ENCODE measurements at places on chromosomes 11 and 22.

GRCh38 chr11:27357250-27357649 is 5.8 kb downstream of the CCDC34 start:
- DNase-seq, result no peak

DNA sequence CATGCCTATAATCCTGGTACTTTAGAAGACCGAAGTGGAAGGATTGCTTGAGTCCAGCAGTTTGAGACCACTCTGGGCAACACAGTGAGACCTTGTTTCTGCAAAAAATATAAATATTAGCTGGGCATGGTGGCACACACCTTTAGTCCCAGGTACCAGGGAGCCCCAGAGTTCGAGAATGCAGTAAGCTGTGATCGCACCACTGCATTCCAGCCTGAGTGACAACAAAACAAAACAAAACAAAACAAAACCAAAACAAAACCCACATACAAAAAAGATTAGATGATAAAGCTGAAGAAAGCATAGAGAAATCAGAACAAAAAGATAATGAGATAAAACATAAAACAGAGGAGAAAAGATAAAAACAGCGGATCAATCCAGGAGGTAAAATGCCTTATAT is 62.1 kb downstream of the TCF20 start:
- DNase-seq, result no peak

DNA sequence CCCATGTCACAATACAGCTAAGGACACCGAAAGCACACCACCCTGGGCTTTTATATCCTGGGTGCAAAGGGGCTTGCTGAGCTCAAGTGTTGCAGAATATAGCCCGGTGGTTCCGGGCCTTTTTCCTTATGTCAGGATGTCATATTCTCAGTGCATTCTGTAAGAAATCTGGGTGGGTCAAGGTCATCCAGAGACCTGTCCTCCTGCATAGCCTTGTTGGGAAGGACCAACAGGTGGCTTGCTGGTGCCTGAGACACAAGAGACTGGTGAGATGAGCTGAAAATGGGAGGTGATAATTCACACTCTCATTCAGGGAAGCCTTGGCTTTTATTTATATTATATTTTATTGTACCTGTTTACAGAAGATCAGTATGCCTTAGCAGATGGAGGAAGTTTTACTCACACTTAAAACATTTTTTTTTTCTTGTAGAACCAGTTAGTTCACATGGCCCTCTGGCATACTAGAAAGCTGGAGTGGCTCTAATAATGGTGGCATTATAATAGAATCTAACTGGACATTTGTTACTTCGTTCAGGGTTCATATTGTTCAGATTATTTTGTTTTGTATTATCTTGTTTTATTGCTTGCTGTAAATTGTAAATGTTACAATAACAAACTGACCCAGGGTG is 14.6 kb upstream of the TMEM123 start:
- DNase-seq, result no peak

- DNase-seq, result peak; percentile 59
Observed at GRCh38 chr11:73140213-73141030, 1.7 kb downstream of the FCHSD2 start.

GRCh38 chr11:56967726-56968125 is 21.0 kb upstream of the OR5AK2 start:
- DNase-seq, result no peak

- DNase-seq, result no peak
Observed at GRCh38 chr11:1792461-1792860, 28.7 kb upstream of the CTSD start.

- peak; percentile 71 for DNase-seq
Observed at GRCh38 chr22:26665813-26666231, 8.4 kb downstream of the MIAT start.

- DNase-seq, result peak; percentile 27
Observed at GRCh38 chr11:444396-445144, 2.8 kb upstream of the ANO9 start.

- DNase-seq, result peak; percentile 4
Observed at GRCh38 chr22:26589367-26589844, 526 bp downstream of the TPST2 start.

- DNase-seq, result peak; percentile 28
Observed at GRCh38 chr22:36839356-36840073, 21.3 kb upstream of the NCF4 start.

- no peak for DNase-seq
Observed at GRCh38 chr22:35454416-35455054, 54.6 kb downstream of the MCM5 start.

DNA sequence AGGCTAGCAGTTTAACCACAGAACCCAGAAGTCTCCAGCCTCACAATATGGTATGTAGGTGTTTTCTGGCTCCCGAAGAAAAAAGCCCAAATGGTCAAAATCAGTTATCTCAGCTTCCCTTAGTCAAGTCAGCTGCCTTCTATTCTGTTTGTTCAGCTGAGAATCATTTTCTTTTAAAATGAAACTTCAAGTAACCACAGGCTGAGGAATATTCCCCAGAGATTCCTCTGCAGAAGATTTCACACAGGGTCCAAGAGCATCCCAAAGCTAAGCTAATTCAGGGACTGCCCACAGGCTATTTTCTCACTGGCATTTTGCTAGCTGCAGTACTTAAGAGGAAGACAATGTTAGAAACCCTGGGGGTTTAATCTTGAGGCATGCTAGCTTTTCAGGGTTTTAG is 977.0 kb upstream of the CHORDC1 start:
- no peak for DNase-seq

- no peak for DNase-seq
Observed at GRCh38 chr11:94128291-94128745, 323 bp upstream of the PANX1 start.

DNA sequence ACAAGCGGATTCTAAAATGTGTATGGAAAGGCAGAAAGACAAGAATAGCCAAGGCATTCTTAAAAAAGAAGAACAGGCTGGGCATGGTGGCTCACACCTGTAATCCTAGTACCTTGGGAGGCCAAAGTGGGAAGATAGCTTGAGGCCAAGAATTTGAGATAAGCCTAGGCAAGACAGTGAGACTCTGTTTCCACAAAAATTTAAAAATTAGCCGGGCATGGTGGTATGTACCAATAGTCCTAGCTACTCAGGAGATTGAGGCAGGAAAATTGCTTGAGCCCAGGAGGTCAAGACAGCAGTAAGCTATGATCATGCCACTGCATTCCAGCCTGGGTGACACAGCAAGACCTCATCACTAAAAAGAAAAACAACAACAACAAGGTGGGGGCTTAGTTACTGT is 46.0 kb upstream of the PPP2R1B start:
- no peak for DNase-seq

GRCh38 chr11:114609429-114609828 is 13.8 kb upstream of the NXPE4 start:
- no peak for DNase-seq

DNA sequence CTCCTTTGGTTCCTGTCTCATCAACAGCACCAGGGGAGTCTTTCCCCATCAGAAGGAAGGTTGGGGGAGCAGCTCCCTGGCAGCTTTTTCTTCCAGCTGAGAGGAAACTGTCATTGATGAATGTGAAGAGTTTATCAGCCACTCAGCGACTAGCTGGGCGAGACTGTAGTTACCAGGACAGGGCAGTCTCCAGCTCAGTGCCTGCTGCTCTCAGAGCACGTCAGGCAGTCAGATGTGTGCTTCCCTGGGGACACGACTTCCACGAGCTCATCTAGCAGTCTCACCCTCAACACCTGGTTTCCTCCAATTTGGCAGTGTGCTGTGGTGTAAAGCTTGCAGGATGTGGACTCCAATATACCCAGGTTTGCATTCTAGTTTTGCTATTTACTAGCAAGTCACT is 12.5 kb upstream of the C1QTNF4 start:
- DNase-seq, result no peak

- DNase-seq, result no peak
Observed at GRCh38 chr11:92682136-92682535, 287.3 kb upstream of the MTNR1B start.

DNA sequence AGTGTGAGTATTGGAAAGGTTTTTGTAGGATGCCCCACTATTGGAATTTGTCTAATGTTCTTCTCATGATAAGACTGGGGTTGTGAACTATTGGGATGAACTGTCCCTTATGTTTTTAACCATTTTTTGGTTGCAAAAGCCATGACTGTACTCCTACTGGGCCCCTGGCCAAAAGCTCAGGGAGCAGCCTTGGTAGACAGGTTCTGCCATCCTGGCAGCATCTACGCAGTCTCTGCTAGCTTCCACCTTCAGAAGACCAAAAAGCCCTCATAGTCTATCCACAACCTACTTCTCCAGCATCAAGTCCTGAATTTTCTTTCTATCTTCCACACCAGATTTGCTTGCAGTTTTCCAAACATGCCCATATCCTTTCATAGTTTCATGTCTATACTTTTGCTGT is 211.8 kb downstream of the TENM4 start:
- DNase-seq, result no peak

GRCh38 chr11:29260939-29261705 is 755.7 kb downstream of the KCNA4 start:
- DNase-seq, result peak; percentile 87

- DNase-seq, result no peak
Observed at GRCh38 chr22:36965696-36966095, 52.3 kb downstream of the CSF2RB start.

- peak; percentile 92 for DNase-seq
Observed at GRCh38 chr11:9568854-9569587, 4.4 kb upstream of the WEE1 start.

GRCh38 chr11:130600616-130601015 is 152.2 kb downstream of the ADAMTS15 start:
- DNase-seq, result no peak

DNA sequence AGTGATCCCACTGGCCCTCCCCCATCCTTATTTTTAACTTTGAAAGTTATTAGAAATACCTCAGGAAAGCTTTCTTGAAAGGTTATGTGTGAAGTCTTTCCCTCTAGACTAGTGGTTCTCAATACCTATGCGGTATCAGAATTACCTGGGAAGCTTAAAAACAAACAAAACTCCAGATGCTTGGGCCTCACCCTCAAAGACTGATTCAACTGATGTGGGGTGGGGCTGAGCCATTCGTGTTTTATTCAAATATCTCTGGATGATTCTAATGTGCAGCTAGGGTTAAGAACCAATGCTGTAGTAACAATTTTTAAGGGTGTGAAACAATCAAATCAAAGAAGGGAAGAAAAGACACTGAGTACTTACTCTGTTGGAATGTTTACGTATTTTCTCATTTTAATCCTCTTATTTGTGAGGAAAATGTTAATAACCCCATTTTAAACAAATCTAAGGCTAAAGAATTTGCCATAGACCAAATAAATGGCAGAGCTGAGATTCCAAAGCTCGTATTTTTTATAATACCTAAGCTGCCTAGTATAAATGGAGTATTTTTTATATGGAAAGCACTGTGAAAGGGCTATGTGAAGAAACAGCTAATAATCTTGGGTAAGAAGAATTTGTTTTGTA is 47.6 kb downstream of the PLEKHB1 start:
- no peak for DNase-seq

GRCh38 chr11:131671320-131671719 is 300.9 kb downstream of the NTM start:
- no peak for DNase-seq

- DNase-seq, result no peak
Observed at GRCh38 chr11:17915500-17916143, 97.2 kb downstream of the SERGEF start.

GRCh38 chr11:45890886-45891550 is 5.6 kb downstream of the MAPK8IP1 start:
- DNase-seq, result no peak

GRCh38 chr11:112051768-112052167 is 22.0 kb downstream of the PIH1D2 start:
- DNase-seq, result no peak

DNA sequence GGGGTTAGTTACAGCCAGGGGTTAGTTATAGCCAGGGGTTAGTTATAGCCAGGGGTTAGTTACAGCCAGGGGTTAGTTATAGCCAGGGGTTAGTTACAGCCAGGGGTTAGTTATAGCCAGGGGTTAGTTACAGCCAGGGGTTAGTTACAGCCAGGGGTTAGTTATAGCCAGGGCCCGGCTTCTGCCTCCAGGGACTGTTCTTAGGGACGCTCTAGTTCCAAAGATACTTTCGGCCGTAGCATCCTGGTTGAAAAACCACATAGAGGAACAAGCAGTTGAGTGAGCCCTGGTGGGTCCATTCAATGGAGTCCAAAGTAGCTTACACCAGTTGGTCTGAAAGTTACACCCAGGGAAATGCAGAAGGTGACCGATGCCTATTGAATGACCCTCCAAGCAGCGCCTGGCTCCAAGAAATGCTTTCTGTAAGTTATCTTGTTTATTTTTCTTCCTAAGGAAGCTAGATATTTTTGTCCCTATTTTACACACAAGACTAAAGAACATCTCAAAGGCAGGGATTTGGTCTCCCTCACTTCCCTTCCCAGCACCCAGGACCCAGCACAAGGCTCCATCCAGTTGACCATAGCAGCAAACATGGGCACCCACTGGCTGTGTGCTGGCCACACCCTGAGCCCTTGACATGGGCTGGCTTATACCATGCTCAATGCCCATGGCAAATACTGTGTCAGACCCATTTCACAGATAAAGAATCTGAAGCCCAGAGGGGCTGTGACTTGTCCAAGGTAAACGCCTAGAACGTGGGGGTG is 49.7 kb upstream of the SHISAL1 start:
- DNase-seq, result no peak

- no peak for DNase-seq
Observed at GRCh38 chr11:2459016-2459725, 14.4 kb downstream of the KCNQ1 start.

GRCh38 chr22:48556751-48557150 is 1270.9 kb downstream of the BRD1 start:
- DNase-seq, result no peak

DNA sequence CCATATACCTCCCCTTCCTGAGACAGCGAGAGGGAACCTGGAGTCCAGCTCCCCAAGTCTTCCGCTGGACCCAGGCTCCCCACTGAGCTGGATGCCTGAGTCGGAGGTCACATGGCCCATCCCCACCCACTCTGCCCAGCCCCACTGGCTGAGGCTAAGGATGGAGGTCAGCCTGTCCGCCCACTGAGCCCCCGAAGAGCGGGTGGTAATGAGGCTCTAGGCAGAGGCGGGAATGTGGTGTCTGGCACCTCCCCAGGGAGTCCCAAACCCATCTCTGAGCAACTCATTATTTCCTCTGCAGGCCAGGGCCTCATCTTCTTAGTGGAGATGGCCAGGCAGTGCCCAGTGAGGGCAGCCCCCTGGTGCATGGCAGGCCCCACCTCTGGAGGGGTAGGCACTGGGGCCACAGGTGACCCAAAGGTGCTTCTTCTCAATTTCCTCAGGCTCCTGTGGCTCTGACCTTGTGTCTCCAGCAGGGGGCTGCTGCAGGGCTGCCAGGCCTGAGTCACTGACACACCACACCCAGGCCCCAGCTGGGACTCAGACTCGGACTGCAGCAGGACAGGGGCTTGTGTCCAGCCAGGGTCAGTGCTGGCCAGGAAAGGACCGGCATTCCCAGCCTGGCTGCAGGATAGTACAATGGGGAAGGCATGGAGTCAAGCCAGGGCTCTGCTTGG is 10.2 kb upstream of the PDE2A start:
- DNase-seq, result peak; percentile 56

All from iris pigment epithelial cell (primary cell).